ENCODE measurements at places on chromosomes 12 and 14.
A peak's percentile ranks its signal among the peaks of the same experiment; 100 is the strongest.

GRCh38 chr12:83185241-83185640 lies 498.5 kb downstream of the TMTC2 start:
- no peak for DNase-seq

DNA sequence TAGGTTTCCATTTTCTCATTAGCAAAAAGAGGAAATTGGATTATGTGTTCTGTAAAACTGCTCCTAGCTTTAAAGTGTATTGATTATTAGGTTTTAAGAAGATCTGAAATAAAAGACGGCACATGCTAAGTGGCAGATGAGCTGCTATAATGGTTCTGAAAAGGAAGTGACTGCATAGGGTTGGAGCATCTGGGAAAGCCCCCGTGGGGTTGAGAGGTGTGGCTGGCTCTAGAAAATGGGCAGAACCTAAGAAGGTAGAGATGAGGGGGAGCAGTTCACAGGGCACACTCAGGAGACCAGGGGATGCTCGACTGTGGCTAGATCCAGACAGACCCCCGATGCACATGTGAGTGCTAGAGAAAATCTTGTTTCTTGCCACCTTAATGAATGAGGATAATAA lies 1.9 kb downstream of the IFNG-AS1 start:
- DNase-seq = no peak

DNA sequence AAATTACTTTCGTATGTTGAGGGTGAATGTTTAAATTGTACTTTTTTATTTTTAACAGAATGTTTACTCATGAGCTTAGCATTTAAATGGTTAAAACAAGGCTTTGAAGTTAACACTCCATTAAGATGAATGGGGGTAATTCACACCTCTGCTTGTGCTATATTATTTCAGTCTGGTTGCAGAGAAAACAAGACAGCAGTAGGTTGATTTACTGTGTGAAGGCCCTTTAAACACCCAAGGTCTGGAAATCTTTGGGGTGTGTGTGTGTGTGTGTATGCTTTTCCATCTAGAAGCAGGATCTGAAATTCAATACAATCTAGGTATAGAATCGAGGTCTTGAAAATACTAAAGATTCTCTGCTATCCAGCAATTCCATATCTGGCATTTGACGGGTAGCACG lies 83.8 kb downstream of the SLC38A6 start:
- DNase-seq = no peak

- DNase-seq = no peak
Measured at GRCh38 chr12:27931390-27931789, 41.1 kb downstream of the PTHLH start.

GRCh38 chr12:71439613-71440344 lies at the start of gene LGR5:
Gene LGR5 (plus strand): TSS chr12:71439798. CDS start chr12:71440081, 283 bp downstream.
- DNase-seq = peak; percentile 23

DNA sequence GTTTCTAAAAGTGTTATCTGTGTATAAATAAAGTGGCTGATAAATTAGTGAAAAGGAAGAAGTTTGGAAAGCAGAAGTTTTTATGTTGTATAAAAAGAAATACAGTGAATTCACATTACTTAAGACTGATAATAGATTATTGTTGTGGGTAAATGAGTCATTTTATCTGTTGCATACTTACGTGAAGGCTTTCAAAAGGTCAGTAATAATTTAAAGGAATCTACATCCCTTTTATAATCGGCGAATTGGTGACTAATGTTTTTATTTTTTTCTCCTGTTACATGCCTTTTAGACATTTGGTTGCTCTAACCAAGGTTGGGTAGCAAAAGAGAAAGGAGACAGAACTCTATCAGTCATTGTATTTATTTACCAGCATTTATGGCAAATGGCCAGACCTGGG lies 155.9 kb downstream of the SLC41A2 start:
- peak; percentile 15 for DNase-seq

DNA sequence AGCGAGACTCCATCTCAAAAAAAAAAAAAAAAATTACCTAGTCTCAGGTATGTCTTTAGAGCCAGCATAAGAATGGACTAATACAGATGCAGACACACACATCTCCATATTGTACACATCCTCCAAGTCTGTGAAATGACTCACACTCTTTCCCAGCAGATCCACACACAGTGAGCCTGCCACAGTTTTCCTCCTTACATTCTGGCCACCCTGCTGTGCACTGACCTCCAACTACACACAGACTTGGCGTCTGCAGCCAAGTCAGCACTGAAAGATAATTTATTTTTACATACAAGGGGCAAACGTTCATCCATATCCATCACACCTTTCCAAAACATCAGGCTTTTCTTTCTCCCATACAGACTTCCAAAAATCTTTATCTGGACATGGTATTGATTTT lies 115.9 kb downstream of the SLC25A21 start:
- DNase-seq = peak; percentile 21

- no peak for DNase-seq
Measured at GRCh38 chr12:103705927-103706326, 118.9 kb downstream of the STAB2 start.

- no peak for DNase-seq
Measured at GRCh38 chr12:126198966-126199692, 1133.9 kb downstream of the AACS start.

DNA sequence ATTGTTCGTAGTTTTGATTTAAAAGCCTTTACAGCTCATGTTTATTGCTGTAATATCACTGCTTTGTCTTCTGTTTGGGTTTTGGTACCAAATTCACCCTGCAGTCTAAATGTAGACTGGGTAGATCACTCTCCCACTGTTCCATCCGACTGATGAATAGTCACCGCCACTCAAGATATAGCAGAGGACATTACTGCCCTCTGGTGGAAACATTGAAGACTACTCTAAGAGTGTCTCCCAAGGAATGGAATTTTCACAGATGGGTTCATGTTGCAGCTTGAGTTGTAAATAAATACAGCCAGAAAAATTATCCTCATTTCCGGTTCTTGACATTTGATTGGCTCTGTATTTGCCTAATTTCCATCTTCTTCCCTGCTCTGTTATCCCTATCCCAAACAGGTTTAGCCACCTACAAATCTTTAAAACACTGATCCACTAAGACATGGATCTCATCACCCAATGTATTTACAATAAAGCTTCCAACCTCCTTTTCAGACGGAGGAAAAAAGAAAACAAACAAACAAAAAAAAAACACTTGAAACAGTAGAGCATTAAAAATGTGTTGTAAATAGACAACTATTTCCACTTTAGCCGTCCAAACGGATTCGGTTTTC lies 198.3 kb upstream of the CPNE8 start:
- peak; percentile 66 for DNase-seq

DNA sequence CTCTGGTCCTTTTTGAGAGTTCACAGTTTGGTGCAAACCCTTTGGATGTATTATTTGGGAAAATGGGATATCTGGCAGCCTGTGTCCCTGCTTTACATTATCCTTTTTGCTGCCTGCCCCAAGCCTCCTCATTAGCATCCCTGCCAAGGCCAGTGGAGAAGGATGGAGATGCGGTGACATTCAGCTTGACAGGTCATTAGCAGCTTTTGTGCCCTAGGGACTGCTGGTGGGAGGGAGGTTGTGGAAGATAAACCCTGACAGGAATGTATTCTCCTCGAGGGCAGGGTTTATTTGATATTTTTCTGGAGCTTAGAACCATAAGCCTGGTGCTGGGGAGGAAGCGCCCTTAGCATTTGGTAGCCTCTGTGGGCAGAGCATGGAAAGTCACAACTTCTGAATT lies 49.3 kb downstream of the PTPN11 start:
- DNase-seq = no peak

GRCh38 chr12:104064842-104065427 lies 604 bp downstream of the HCFC2 start:
- peak; percentile 21 for DNase-seq

DNA sequence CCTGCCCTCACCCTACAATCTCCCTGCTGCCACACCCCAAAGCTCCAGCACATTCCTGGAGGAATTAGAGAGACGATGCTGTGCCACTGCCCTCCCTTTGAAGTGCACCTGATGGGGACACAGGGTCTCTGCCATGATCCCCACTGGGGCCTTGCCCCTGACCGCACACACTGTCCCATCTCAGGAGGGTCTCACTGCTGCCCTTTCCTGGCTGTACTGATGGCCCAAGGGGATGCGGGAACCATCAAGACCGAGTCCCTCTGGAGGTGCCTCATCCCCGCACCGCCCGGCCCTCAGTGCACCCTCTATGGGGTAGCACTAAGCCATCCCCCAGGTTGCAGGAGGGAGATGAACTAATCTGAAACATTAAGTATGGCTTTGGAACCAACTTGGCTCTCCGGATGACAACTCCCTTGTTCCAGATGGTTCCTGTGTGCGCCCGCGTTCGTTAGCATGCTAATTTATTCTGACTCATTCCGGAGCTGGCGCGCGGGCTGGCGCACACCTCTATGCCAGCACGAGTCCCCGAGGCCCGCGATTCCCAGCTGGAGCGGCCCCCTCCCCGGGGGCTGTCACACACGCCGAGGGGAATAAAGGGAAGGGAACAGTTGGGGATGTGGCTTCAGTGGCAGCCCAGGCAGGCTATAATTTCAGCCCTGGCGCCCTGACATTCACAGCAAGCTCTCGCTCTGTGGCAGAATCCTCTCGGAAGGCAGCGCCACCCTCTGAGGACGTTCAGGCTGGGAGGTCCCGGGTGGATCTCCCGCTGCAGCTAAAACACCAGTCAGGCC lies 34.2 kb upstream of the C14orf180 start:
- DNase-seq = no peak

DNA sequence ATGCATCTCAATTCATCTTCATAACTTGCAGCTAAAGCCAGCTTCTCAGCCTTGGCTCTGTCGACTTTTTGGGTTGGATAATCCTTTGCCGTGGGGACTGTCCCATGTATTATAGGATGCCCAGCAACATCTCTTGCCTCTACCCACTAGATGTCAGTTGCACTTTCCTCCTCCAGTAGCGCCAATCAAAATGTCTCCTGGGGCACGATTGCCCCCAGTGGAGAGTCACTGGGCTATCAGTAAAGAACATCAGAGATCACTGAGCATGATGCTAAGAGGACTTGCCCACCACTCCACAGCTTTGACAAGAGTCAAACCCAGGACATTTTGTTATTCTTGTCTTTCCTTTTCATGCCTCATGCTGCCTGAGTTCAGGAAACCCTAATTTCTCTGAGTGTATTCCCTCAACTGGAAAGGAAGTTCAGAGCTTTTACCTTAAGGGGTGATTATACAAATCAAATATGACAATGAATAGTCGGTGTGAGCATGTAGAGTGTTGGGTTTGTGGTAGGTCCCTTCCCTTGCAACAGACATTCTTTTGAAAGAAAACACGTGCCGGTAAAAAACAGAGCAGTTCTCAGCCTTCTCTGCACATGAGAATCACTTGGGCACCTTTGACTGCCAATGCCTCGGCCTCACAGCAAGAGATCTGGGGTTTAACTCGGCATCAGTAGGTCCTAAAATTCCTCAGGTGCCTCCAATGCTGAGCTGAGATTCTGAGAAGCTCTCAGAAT lies 980.6 kb downstream of the VRK1 start:
- no peak for DNase-seq

GRCh38 chr12:103813949-103814348 lies 27.1 kb downstream of the NT5DC3 start:
- no peak for DNase-seq

DNA sequence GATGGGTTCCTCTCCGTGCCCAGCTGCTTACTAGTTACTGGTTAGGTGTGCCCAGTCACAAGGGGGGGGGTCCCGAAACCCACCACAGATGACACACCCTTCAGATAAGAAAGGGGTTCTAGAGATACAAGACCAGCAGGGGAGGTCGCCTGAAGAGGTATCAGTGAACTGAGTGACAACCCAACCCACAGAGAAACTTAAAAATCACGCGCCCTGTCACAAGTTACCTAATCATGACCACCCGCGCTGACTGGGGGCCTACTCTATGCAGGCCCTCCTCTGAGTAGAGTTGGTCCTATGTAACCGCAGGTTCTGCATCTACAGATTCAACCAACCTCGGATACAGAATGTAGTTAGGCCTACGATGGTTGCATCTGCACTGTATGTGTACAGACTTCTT lies 210.3 kb upstream of the SFSWAP start:
- no peak for DNase-seq

GRCh38 chr12:70660620-70661219 lies 23.5 kb upstream of the PTPRB start:
- peak; percentile 93 for DNase-seq

GRCh38 chr12:110640275-110641025 lies 26.5 kb downstream of the TCTN1 start:
- DNase-seq = no peak

DNA sequence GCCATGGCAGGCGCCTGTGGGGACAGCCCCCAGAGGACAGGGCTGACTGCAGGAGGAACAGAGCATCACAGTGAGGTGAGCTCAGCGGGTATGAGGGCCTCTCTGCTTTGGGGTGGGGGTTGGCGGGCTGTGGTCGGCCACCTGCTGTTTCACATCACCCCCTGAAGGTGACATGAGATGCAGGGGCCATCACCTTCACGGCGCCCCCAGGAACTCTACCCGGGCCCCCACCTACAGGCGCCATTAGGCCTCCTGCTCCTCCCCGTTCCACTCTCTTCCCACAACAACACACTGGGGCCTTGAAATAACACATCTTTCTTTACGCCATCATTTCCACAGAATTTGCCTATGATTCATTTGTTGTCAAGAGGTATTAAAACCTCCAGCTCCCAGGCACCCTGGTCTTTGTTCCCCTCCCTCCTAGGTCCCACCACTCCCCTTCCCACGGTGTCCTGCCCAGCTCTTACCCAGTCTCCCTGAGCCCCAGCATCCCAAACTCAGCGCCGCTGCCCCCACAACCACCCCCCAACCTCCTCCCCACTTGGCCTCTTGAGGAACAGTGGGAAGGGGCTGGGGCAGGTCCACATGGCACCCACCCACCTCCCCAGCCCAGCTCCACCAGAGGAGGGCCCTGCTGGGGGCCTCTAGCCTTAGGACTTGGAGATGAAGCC lies 12.7 kb upstream of the HDAC7 start:
- DNase-seq = no peak

DNA sequence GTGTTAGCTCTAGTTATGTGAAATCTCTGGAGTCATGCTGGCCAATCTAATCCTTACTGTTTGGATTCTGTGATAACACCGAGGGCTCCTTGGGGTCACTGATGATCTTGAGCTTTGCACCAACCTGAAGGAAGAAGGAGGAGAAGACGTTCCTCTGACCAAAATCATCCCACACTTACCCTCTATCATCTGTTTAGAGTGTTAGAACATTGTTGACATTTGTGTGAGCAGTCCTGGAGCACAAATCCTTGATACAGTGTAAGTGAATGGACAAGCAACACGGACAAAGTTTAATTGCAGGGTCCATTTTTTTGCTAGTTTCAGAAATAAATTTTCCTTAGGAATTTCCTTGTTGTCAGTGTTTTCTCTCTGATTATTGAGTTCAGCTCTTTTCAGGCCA lies 181.7 kb downstream of the AKAP6 start:
- no peak for DNase-seq

- peak; percentile 4 for DNase-seq
Measured at GRCh38 chr12:47188576-47189441, 109.0 kb upstream of the AMIGO2 start.

- DNase-seq = no peak
Measured at GRCh38 chr12:60324746-60325145, 728.9 kb downstream of the SLC16A7 start.

- DNase-seq = no peak
Measured at GRCh38 chr14:38238878-38239277, 17.0 kb downstream of the CLEC14A start.
